ENCODE measurements at places on chromosomes 12 and 14.

DNA sequence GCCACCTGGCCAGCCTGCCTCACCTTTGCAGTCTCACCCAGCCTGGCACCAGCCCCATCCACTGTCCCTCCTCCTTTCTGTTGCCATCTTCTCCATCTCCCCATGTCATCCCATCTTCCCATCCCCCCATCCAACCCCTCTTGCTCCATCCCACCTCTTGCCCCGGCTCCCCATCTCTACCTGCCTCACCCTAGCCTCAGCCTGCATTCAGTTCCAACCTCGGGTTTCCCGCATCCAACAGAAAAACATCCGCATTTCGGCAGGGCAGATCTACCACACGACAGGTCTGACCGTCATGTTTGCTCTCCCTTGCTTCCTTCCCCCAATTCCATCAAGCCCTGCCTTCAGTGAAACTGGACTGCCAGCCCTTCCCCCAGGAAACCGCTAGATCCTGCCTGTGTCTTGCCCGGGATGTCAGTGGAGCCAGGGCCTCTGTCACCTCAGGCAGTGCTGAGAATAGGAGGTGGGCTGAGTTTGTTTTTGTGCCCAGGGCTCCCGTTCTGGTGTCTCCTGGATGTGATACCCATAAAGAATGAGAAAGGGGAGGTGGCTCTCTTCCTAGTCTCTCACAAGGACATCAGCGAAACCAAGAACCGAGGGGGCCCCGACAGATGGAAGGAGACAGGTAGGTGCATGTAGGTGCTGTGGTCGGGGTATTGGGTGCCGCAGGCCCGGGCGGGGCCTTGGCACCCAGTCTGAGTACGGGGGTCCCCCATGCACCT, 2.5 kb downstream of the KCNH3 start:
- no peak for DNase-seq

DNA sequence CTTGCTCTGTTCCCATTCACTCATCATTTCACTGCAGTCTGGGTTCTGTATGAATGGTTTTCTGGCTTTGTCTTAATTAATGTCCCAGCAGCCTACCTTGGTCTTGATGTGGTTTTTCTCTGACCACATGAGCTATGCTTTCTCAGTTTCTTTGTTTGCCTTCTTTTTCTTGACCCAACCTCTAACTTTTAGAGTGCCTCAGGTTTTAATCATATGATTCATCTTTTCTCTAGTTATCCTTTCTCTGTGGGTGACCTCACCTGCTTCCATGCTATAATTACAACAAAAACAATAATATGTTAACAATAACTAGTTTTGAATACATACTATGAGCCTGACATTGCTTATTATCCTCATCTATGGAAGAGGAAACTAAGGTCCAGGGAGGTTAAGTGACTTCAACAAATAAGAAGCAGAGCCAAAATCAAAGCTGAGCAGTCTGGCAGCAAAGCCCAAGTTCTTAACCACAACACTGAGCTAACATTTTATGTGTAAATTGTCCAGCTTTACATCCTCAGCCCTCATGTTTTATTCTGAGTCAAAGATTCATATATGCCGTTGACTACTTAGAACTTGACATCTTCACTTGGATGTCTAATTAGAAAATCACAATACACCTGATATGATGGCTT, 4.7 kb upstream of the EPYC start:
- no peak for DNase-seq

DNA sequence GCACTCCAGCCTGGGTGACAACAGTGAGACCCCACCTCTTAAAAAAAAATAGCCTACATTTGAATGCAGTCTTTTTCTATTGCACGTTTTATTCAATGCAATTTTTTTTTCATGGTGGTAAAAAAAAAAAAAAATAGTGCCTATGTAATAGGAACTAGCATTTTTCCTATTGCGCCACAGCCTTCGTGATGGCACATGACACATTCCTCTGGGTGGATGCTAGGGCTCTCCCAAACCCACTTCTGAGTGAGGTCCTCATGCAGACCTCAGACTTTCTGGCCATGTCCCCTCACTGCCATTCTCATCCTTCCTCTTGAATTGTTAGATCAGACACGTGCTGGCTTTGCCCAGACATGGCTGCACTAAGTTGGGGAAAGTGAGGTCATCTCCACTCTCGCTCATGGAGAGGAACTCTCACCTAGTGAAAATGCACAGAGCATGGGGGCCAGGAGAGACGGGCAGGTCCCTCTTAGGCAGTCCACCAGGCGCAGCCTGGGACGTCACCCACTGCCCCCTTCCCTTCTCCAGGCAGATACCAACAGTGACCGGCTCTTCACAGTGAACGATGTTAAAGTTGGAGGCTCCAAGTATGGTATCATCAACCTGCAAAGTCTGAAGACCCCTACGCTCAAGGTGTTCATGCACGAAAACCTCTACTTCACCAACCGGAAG, 19.2 kb downstream of the DCAF4 start:
- no peak for DNase-seq

DNA sequence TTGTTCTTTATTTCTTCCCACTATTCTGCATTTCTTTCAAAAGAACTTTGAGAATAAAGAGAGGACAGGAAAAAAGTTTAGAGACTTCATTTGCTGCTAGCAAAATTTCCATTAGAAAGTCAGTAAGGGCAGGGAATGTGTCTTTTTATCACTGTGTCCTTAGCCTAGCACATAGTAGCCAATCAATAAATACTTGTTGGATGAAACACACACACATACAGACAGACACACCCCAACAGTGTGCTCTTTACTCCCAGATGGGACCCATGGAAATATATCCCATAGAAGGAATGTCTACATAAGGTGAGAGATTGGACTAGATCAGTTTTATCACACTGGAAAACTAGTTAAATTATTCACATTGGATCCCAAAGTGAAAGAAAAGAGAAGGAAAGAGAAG, 21.1 kb upstream of the ARID2 start:
- DNase-seq, result no peak

- no peak for DNase-seq
Measured at GRCh38 chr12:28708918-28709371, 440.1 kb upstream of the FAR2 start.

DNA sequence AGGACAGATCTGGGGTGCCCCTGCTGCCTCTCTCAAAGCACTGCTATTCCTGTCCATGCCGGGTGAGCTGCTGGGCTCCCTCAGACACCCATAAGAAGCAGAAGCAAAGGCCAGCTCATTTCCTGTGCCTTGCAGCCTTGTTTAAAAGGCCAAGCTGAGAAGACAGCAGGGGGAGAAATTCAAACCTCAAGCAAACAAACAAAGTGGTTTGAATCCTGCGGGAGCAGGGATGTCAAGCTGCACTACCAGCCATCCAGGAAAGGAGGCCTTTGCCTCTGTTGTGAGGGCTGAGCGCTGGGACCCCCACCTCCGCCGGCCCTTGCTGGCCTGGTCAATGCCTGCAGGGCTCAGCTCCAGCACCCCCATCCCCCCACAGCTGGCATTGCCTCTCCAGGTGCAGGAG, 176.5 kb downstream of the PIWIL1 start:
- no peak for DNase-seq

- DNase-seq, result no peak
Measured at GRCh38 chr14:57089901-57090300, 178.8 kb downstream of the EXOC5 start.

DNA sequence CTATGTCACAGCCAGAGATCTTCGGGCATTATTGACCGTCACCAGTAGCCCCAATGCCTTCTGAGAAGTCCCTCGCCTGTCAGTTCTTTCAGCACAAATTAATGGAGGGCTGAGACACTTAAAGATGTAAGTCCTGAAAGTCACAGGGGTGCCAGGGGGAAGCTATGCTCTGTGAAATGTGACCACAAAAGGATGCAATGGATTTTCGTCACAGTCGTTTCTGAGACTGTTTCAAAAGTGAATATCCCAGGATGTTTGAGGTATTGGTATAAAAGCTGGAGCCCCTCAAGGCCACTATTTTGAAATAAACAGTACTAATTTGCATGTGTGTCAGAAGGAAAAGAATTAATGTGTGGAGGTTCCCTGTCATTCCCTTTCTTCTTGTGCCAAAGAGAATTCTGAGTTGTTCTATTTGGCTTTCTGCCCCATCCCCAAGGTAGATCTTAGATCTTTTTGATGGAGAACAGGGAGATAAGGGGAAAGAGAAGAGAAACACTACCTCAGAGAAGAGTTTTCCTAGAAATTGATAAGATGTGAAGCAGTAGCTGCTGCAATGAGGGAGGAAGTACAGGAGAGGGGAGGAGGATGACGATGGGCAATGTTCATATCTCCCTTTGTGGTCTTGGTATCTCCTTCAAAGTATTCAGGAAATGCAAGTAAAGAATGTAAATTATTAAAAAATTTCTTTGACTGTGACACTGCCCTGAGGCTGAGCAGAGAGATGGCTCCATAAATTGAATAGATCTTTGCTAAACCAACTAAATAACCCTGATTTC, 101.8 kb upstream of the NAP1L1 start:
- no peak for DNase-seq

DNA sequence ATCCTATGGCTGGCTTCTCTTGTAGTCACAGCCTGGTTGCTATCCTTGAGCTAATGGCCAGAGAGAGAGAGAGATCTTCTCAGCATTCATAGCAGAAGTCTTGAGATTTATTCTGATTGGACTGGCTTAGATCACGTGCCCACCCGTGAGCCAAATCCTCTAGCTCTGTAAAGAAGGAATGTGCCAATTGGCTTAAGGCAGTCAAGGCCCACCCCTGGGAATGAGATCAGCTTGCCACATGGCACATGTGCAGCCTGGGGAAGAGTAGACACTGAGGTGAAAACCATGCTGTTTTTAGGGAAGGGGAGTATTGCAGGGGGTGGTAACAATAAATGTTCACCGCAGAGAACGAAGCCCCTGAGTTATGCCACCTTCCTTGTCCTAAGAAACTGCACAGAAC, 36.3 kb downstream of the PLEKHG7 start:
- DNase-seq, result no peak

GRCh38 chr12:119319638-119320037, 14.9 kb upstream of the CCDC60 start:
- no peak for DNase-seq

GRCh38 chr12:12791756-12792369, 6.4 kb downstream of the APOLD1 start:
- no peak for DNase-seq

DNA sequence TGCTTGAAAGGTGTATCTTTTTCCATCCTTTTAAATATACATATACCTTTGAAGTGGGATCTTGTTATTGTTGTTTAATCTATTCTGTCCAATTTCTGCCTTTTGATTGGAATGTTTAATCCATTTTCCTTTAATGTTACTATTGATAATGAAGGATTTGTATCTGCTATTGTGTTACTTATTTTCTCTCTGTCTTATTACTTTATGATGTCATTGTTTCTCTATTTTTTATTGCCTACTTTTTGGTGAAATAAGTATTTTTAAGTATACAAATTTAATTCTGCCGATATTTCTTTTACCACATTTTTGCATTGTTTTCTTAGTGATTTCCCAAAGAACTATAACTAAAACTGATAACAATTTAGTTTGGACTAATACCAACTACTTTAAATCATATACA, 121.8 kb downstream of the RASSF9 start:
- no peak for DNase-seq

DNA sequence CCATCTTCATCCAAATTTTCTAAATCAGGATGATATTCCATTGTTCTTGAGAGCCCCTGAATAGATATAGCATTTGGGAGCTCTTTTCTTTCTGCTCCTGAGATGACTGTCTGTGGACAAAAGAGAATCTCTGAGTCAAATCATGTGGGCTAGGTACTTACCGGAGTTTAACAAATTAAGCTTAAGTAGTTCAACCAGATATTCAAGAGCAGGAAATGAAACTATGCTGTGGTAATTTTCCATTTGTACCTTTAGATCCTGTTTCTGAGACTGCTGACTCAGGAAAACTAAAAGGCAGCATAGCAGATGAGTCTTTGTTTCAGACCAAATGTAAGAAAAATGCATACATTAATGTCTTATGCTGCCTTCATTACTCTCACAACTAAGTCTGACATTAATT, at the start of gene CLEC7A:
CLEC7A (minus strand) TSS at position 158 of the 400 bp plus-strand sequence; CDS start at position 41, 117 bp downstream.
- DNase-seq, result no peak

GRCh38 chr14:94113908-94114588, 3.5 kb downstream of the IFI27 start:
- DNase-seq, result no peak

DNA sequence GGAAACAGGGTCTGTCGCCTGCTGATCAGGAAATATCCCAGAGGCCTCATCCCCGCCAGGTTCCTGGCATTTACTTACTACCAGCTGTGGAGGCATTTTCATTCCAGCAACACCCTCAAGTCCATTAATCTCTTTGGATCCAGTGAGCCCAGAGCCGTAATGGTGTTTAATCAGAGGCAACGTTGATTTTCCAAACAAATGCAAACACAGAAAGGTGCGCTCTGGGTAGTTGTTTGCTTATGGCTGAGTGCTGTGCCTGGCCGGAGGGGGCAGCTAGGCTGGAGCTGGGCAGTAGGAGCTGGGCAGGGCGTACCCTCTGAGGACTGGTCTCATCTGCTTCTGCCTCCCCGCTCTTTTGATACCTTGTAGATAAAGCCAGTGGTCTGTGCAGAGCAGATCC, 110.6 kb downstream of the ADCK1 start:
- no peak for DNase-seq

GRCh38 chr12:48615681-48616080, 45.8 kb upstream of the LALBA start:
- no peak for DNase-seq

DNA sequence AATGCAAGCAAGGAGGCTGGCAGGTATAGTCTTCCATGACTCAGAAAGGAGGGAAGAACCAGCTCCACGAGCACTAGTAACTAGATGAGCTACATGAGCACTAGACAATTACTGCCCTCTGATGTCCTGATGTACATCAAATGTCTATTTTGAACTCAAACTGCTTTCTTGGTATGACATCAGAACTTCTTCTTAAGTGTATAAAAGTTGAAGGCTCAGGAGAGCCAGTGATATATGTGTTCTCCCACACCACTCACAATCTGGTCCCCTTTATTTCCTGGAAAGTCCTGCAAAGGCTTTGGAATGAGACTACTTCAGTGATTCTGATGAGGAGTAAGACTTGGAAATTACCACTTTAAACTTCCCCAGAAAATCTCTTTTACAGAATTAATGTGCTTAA, 18.5 kb upstream of the DHRS7 start:
- no peak for DNase-seq

GRCh38 chr12:99759444-99759843, 111.9 kb downstream of the GARIN6 start:
- no peak for DNase-seq
